ENCODE measurements at places on chromosomes 6 and 20. TPM values are rescaled to one million over a fixed set of nuclear protein-coding genes. Genes with fewer than 3 reads are reported as not detected.
A peak's percentile ranks its signal among the peaks of the same experiment; 100 is the strongest.

The RGS17 gene
- total RNA-seq, result 0.16 TPM

The PLA2G7 gene
- 0.16 TPM for total RNA-seq

The FAM209B gene
- total RNA-seq, result 0.47 TPM

The CEP85L gene
- 11.5 TPM for total RNA-seq

- no peaks in the 10 kb centered on the region for H3K27me3 ChIP-seq
- no peak overlapping the region for H3K27ac ChIP-seq
- no peak overlapping the region for H3K4me3 ChIP-seq
- no peaks in the 10 kb centered on the region for H3K36me3 ChIP-seq
- H3K4me1 ChIP-seq, result no peaks in the 10 kb centered on the region
Measured at GRCh38 chr6:98287876-98288275, 546.5 kb upstream of the POU3F2 start.

GRCh38 chr20:50470264-50470858, 39.8 kb upstream of the PTPN1 start:
- no peaks in the 10 kb centered on the region for H3K27me3 ChIP-seq
- no peak overlapping the region for H3K27ac ChIP-seq
- H3K36me3 ChIP-seq, result no peaks in the 10 kb centered on the region
- DNase-seq, result no peak
- no peak overlapping the region for H3K4me3 ChIP-seq

GRCh38 chr20:46291401-46291800, 16.9 kb downstream of the CDH22 start:
- no peaks in the 10 kb centered on the region for H3K36me3 ChIP-seq
- no peak overlapping the region for H3K4me3 ChIP-seq
- no peaks in the 10 kb centered on the region for H3K4me1 ChIP-seq

GRCh38 chr6:170583756-170584180, 669 bp downstream of the PDCD2 start:
- peaks cover 24% of the 10 kb centered on the region for H3K4me1 ChIP-seq
- no peaks in the 10 kb centered on the region for H3K27me3 ChIP-seq
- peak overlapping the region; percentile 96 for H3K27ac ChIP-seq
- DNase-seq, result no peak
- H3K36me3 ChIP-seq, result peaks cover 45% of the 10 kb centered on the region
- peak overlapping the region; percentile 98 for H3K4me3 ChIP-seq

- H3K27me3 ChIP-seq, result no peaks in the 10 kb centered on the region
- DNase-seq, result no peak
- H3K4me3 ChIP-seq, result no peak overlapping the region
- no peak overlapping the region for H3K27ac ChIP-seq
- H3K4me1 ChIP-seq, result peaks cover 9% of the 10 kb centered on the region
Measured at GRCh38 chr6:46756469-46757213, 9.9 kb downstream of the ANKRD66 start.
